ENCODE measurements at places on chromosomes 5 and 9. TPM values are rescaled to one million over a fixed set of nuclear protein-coding genes. Genes with fewer than 3 reads are reported as not detected.

Gene PCDHA5
- not detected for total RNA-seq

Gene NELFB
- total RNA-seq = 75.3 TPM

Gene OGN
- total RNA-seq = not detected

Gene HCN1
- total RNA-seq = not detected

Gene C5orf34
- total RNA-seq = 6.8 TPM

Gene FGF10
- total RNA-seq = not detected

Gene SOX30
- not detected for total RNA-seq

Gene MCC
- 1.0 TPM for total RNA-seq

Gene AK1
- total RNA-seq = 18.0 TPM

Gene PCDHGA11
- total RNA-seq = 0.31 TPM

Gene ENTPD8
- not detected for total RNA-seq

Gene ADAMTSL2
- not detected for total RNA-seq

Gene GSN
- 1.4 TPM for total RNA-seq

DNA sequence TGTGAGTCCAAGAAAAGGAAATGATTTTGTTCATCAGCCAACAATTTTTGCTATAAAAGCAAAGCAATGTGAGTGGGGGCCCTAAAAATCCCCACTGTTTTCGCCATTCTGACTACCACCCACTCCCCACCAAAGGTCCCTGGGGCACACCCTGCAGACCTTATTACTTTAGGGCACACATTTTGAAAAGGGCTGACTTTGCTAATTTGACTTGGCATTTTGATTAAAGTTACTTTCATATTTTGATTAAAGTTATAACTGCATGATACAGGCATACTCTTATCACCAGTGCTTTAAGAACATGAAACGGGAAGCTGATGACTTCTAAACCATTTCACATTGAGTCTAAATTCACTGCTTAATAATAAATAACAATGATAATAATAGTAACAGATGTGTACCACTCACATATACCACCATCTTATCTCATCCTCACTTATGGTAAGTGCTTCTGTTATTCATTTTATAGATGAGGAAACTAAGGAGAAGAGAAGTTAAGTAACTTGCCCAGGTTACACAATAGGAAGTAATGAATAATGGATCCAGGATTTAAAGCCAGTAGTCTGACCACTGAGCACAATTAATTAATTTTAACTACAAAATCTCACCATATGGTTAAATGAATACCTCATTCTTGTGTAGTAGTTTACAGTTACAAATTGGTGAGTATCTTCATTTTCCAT is 25.4 kb upstream of the NR3C1 start:
- no peak for DNase-seq
- no peaks in the 10 kb centered on the region for H3K27me3 ChIP-seq
- H3K4me1 ChIP-seq = peaks cover 28% of the 10 kb centered on the region
- H3K36me3 ChIP-seq = no peaks in the 10 kb centered on the region
- no peak overlapping the region for H3K4me3 ChIP-seq
- H3K27ac ChIP-seq = no peak overlapping the region

DNA sequence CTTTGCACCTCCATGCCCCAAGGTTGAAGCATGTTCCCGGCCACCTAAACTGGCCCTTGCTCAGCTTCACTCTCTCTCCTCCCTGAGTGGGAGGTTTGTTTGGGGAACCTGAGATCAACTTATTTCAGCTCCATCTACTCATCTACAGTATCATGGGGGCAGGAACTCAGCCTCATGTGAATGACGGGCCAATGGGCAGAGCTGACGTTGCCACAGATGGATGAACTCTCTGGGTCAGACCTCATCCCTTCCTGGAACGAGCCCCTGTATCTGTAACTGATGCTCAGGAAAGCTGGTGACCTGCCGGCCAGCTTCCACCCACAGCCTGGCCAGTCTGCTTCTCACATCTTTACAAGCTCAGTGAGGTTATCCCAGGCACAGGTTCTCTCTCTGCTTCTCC is 369.6 kb downstream of the IRX2 start:
- H3K27ac ChIP-seq = no peak overlapping the region
- no peaks in the 10 kb centered on the region for H3K4me1 ChIP-seq
- H3K36me3 ChIP-seq = no peaks in the 10 kb centered on the region
- DNase-seq = no peak
- no peak overlapping the region for H3K4me3 ChIP-seq

GRCh38 chr5:150710165-150710564 is 9.3 kb upstream of the RBM22 start:
- H3K36me3 ChIP-seq = peaks cover 27% of the 10 kb centered on the region
- no peaks in the 10 kb centered on the region for H3K4me1 ChIP-seq
- H3K4me3 ChIP-seq = no peak overlapping the region
- no peak overlapping the region for H3K27ac ChIP-seq

GRCh38 chr9:73916016-73916673 is 581.0 kb upstream of the RORB start:
- H3K27ac ChIP-seq = no peak overlapping the region
- no peak overlapping the region for H3K4me3 ChIP-seq
- no peaks in the 10 kb centered on the region for H3K4me1 ChIP-seq
- no peaks in the 10 kb centered on the region for H3K27me3 ChIP-seq
- no peak for DNase-seq

- H3K27me3 ChIP-seq = no peaks in the 10 kb centered on the region
- H3K36me3 ChIP-seq = no peaks in the 10 kb centered on the region
- no peak for DNase-seq
- H3K27ac ChIP-seq = no peak overlapping the region
Measured at GRCh38 chr5:101067429-101067828, 164.3 kb upstream of the ST8SIA4 start.

GRCh38 chr9:17556935-17557334 is 21.9 kb upstream of the SH3GL2 start:
- no peaks in the 10 kb centered on the region for H3K36me3 ChIP-seq
- DNase-seq = peak; percentile 6
- no peaks in the 10 kb centered on the region for H3K4me1 ChIP-seq

GRCh38 chr5:55159763-55160492 is at the start of gene GPX8:
Gene GPX8 (plus strand): TSS chr5:55160171. CDS start chr5:55160193, 22 bp downstream.
- H3K27ac ChIP-seq = no peak within 1 kb of the TSS
- no peak within 1 kb of the TSS for H3K4me3 ChIP-seq
- H3K27me3 ChIP-seq = peaks cover 60% of the 10 kb centered on the region
- no peaks in the 10 kb centered on the region for H3K4me1 ChIP-seq
- H3K36me3 ChIP-seq = no peaks in the 10 kb centered on the region

- no peak overlapping the region for H3K27ac ChIP-seq
- H3K36me3 ChIP-seq = no peaks in the 10 kb centered on the region
- H3K4me1 ChIP-seq = no peaks in the 10 kb centered on the region
- no peak overlapping the region for H3K4me3 ChIP-seq
Measured at GRCh38 chr5:91977579-91977978, 594.5 kb upstream of the ARRDC3 start.

DNA sequence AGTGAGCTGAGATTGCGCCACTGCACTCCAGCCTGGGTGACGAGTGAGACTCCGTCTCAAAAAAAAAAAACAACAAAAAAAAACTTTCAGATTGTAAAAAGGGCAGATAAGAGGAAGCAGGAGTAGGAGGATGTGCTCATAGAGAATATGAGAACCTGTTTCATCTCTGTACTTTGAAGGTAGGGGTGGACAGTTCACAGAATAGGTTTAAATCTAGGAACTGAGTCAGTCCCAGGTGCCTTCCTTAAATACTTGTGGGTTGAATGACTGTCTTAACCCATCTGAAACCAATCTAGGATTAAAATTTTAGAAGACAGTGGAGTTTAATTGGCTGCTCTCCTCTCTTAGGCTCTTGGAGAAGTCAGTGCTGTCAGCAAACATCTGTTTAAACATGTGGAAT is 12.4 kb downstream of the POLK start:
- H3K27me3 ChIP-seq = no peaks in the 10 kb centered on the region
- no peak for DNase-seq
- peak overlapping the region; percentile 80 for H3K27ac ChIP-seq
- H3K4me3 ChIP-seq = peak overlapping the region; percentile 53

DNA sequence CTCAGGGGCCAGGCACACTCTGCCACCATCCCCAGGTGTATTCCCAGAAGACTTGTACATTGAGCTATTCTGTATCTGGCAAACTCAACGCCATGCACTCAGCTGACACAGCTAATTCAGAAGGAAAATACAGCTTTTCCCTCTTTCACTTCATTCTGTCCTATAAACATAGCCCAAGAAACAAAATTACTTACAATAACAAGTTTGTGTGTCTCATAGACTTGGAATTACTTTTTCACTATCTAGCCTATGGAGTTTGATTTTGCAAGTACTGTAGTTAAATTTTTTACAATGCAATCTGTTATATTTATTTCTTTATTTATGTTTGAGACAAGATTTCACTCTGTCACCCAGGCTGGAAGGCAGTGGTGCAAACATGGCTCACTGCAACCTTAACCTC is 125.1 kb upstream of the KLF9 start:
- no peak for DNase-seq
- H3K36me3 ChIP-seq = no peaks in the 10 kb centered on the region
- no peak overlapping the region for H3K4me3 ChIP-seq
- no peaks in the 10 kb centered on the region for H3K27me3 ChIP-seq
- peaks cover 2% of the 10 kb centered on the region for H3K4me1 ChIP-seq

DNA sequence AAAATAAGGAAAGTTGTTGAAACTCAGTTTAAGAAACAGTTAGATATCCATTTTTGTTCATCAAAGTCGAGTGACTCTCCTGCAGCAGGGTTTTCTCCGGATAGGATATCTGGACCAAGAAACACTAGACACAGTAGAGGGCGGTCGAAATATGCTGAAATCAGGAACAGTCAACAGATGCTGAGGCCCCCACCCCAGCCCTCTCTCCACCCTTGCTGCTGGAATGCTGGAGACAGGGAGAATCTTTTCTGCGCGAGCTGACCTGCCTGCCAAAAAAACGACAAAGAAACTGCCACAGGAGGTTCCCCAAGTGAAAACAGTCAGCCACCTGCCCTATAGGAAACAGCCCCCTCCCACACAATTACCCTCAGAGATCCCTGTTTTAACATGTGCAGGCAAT is 4.3 kb upstream of the IL13 start:
- H3K27ac ChIP-seq = no peak overlapping the region
- peaks cover 21% of the 10 kb centered on the region for H3K27me3 ChIP-seq

GRCh38 chr5:138876811-138877210 is 1.7 kb upstream of the LRRTM2 start:
- H3K27ac ChIP-seq = no peak overlapping the region
- H3K36me3 ChIP-seq = no peaks in the 10 kb centered on the region
- H3K4me1 ChIP-seq = no peaks in the 10 kb centered on the region
- H3K4me3 ChIP-seq = no peak overlapping the region
- peaks cover 11% of the 10 kb centered on the region for H3K27me3 ChIP-seq

- H3K4me3 ChIP-seq = no peak overlapping the region
- no peak overlapping the region for H3K27ac ChIP-seq
- H3K4me1 ChIP-seq = peaks cover 28% of the 10 kb centered on the region
Measured at GRCh38 chr9:93962017-93962416, 6.9 kb upstream of the BARX1 start.

- no peaks in the 10 kb centered on the region for H3K36me3 ChIP-seq
- peaks cover 4% of the 10 kb centered on the region for H3K4me1 ChIP-seq
- DNase-seq = no peak
Measured at GRCh38 chr5:1168796-1169195, 32.6 kb upstream of the SLC6A19 start.

DNA sequence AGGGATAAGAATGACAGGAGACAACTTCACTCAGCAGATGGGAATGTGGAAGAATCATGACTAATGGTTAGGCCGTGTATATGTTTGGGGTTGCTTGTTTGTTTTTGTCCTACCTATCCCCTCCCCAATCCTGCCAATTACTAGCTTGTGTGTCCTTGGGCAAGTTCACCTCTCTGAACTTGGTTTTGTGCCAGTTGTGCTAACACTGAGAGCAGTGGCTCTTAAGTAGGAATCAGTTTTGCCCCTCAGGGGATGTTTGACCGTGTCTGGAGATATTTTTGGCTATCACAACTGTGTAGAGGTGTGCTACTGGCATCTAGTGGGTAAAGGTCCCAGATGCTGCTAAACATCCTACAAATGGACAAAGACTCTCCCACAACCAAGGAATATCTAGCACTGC is 287.0 kb downstream of the DMRT2 start:
- no peak for DNase-seq
- H3K27me3 ChIP-seq = no peaks in the 10 kb centered on the region
- no peak overlapping the region for H3K4me3 ChIP-seq
- H3K4me1 ChIP-seq = no peaks in the 10 kb centered on the region

- H3K4me1 ChIP-seq = no peaks in the 10 kb centered on the region
- H3K36me3 ChIP-seq = no peaks in the 10 kb centered on the region
- H3K4me3 ChIP-seq = no peak overlapping the region
- no peak overlapping the region for H3K27ac ChIP-seq
- peaks cover 8% of the 10 kb centered on the region for H3K27me3 ChIP-seq
Measured at GRCh38 chr9:92187390-92187789, 72.2 kb upstream of the SPTLC1 start.

GRCh38 chr9:130936285-130937117 is 2.5 kb downstream of the FIBCD1 start:
- peaks cover 59% of the 10 kb centered on the region for H3K27me3 ChIP-seq
- peak overlapping the region; percentile 17 for H3K4me3 ChIP-seq
- no peaks in the 10 kb centered on the region for H3K36me3 ChIP-seq
- no peak for DNase-seq

GRCh38 chr5:122312591-122313406 is 762 bp downstream of the SNCAIP start:
- DNase-seq = no peak
- no peaks in the 10 kb centered on the region for H3K36me3 ChIP-seq
- peaks cover 2% of the 10 kb centered on the region for H3K4me1 ChIP-seq
- peaks cover 51% of the 10 kb centered on the region for H3K27me3 ChIP-seq
- H3K4me3 ChIP-seq = peak overlapping the region; percentile 21

DNA sequence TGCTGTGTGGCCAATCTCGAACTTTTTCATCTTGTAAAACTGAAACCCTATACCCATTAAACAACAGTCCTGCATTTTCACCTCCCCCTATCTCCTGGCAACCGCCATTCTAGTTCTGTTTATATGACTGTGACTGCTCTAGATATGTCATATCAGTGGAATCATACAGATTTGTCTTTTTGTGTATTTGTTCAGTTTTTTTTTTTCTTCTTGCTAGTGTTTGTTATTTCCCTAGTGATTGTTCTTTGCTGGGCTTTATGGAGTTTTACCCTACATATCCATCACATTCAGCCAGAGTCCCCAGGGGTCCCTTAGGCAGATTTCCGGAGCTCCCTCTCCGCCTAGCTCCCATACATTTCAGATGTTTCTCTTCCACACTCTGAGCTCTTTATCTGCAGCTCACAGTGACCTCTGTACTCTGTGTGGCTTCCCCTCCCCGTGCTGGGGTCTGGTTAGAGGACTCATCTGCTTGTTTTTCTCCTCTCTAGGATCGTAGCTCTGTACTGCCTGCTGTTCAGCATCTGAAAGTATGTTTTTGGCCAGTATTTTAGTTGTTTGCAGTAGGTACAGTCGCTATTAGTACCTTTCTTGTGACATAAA is 25.1 kb upstream of the CARTPT start:
- H3K4me1 ChIP-seq = peaks cover 3% of the 10 kb centered on the region
- H3K36me3 ChIP-seq = peaks cover 3% of the 10 kb centered on the region
- no peak overlapping the region for H3K27ac ChIP-seq
- DNase-seq = no peak
- H3K4me3 ChIP-seq = no peak overlapping the region
- peaks cover 28% of the 10 kb centered on the region for H3K27me3 ChIP-seq

DNA sequence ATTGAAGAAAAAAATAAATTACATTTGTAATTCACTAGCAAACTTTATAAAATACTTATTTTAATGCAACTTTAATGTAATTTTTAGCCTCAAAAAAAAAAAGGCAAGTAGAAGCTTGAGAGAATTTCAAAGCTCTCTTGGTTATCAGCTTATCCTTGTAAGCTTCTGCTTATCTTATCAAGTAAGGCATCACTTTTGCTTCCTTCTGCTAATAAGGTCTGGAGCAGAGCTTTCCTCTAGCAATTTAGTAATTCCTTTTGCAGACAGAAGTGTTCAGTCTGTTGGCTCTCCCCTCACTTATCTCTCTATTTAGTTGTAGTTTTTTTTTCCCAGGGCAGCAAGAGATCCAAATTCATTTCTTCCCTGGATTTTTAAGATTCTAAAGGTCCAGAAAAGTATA is 525.0 kb downstream of the ISL1 start:
- H3K36me3 ChIP-seq = no peaks in the 10 kb centered on the region

All from activated CD4-positive, alpha-beta T cell treated with anti-CD3 and anti-CD28 coated beads, Interleukin-2, amount 10 ng/mL, durations not matched to agents 24 days and 14 days (primary cell).